Tongue (tissue), 3 donors: ENCODE measurements at places on chromosomes 5 and 9. TPM values are rescaled to one million over a fixed set of nuclear protein-coding genes. Genes with fewer than 3 reads are reported as not detected.

DNA sequence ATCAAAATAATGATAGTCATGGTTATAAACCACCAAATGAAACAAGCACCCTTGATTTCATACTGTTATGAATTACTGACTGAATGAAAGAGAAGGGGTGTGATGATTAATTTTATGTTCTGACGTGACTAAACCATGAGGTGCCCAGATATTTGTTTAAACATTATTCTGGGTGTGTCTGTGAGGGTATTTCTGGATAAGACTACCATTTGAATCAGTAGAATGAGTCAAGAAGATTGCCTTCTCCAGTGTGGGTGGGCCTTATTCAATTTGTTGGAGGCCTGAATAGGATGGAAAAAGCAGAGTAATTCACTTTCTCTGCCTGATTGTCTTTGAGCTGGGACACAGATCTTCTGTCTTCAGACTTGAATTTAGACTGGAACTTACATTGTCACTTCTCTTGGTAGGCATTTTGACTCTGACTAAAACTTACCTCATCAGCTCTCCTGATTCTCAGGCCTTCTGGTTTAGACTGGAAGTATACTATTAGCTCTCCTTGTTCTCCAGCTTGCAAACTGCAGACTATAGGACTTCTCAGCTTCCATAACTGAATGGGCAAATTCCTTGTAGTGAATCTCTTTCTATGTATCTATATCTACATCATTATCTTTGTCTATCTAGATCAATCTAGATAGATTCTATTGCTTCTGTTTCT is 321.9 kb upstream of the TARS1 start:
- DNase-seq: no peak

DNA sequence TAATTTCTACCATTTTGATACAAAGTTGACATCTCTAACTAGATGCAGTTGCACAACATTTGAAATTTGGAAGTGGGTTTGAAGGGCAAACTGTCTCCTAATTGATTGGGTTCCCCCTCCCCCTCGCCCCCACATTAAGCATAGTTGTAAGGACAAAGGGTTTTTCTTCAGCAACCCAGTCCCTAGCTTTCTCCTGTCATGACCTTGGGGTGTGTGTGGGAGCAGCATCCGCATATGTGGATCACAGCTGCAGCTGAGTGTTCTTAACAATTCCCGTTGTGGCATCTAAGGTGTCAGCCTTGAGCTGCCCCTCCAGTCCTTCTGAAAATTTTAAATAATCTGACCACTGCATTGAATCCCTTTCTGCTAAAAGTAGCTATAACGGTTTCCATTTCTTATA is 141.3 kb upstream of the CDH10 start:
- DNase-seq: no peak

GRCh38 chr5:621341-621761 is 9.2 kb downstream of the CEP72 start:
- no peak for DNase-seq

GRCh38 chr5:167750586-167750985 is 540.9 kb upstream of the WWC1 start:
- no peak for DNase-seq

DNA sequence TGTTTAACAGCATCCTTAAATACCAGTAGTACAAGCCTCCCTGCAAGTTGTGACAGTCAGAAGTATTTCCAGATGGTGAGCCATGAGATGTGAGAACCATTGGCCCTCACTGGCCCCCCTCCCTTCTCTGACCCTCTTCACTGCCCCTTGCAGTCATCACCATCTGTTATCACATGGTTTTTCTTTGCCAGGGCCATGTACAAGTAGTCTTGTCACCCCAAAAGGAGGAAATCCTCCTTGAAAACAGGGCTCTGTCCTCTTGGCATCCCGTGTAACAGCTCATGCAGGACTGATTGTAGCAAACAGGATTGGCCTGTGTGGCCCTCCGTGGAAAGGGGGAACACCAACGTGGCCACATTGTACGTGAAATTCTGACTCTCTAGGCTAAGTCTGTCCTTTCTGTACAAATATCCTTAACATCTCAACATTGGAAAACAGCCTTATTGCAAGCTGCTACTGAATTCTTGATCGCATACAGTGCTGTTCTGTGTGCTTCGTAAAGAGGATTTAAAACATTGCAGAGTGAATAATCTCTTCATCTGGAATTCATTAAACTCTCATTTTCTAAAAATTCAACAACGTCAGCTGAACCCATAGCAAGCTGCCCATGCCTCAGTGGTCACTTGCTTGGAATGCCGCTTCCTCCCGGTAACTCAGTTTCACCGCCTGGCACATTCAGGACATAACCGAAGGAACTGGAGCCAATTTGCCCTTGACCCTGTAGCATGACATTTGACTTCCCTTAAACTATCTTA is 171.7 kb downstream of the ATPSCKMT start:
- peak; percentile 26 for DNase-seq

- no peak for DNase-seq
These were observed 19.0 kb downstream of the HMGCS1 start for GRCh38 chr5:43294226-43294625.

The TNPO1 gene
- 177 TPM for total RNA-seq

The CTXN3 gene
- total RNA-seq: 4.6 TPM

The ORM2 gene
- not detected for total RNA-seq

The CER1 gene
- not detected for total RNA-seq

The NREP gene
- 372 TPM for total RNA-seq

The LRRC19 gene
- total RNA-seq: not detected

The PTPN3 gene
- 5.9 TPM for total RNA-seq

The CDHR2 gene
- total RNA-seq: not detected
